ENCODE measurements at places on chromosomes 5 and 9.
A peak's percentile ranks its signal among the peaks of the same experiment; 100 is the strongest.

DNA sequence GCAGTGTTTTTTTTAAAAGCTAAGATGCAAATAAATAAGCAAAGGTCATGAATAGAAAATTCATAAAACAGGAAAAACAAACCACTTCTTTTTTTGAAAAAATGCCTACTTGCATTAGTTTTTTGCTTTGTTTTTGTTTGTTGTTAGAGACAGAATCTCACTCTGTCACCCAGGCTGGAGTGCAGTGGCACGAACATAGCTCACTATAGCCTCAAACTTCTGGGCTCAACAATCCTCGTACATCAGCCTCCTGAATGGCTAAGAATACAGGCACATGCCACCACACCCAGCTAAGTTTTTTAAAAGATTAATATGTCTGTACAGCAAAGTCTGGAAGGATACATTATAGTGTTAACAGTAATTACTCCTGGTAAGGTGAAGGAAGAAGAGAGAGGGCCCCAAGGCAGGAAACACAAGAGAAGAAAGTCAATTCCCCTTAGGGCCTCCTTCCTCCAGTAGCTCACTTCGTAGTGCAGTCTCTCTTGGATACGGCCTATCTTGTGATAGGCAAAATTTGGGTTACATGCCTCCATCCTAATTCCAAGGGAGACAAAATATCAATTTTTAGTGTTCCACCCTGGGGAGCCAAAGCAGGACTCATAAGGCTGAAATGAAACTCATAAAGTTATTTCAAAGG is 15.3 kb downstream of the FAM169A start:
- DNase-seq = no peak

DNA sequence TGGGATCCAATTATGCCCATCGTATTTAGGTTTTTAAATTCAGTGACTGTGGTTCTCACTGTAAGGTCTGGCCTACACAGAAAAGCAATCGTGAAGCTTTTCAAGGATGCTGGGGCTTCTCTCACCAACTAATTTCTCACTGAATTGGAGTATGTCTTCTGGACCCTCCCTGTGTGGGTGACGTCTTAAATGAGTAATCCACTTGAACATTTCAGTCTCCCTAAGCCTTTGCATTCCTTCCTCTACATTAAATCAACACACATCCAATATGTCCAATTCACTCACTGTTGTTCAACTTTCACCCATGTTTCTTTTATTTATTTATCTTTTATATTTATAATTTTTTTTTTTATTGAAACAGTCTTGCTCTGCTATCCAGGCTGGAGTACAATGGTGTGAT is 12.5 kb upstream of the BTF3 start:
- DNase-seq = no peak

DNA sequence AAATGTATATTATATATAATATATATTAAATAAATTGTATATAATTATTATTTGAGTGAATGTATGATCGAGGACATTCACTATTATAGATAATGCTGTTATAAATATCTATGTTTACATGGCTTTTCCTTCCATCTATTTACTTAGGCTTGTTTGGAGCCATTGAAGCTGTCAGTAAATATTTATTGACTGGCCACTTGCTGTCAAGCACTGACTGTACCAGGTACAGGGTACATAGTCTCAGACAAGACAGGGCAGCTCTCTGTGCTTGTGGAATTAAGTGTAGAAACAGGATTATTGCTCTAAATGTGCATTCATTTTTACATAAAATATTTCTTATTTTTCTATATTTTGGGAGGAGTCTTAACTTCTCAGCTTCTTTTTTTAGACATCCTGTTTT is 16.4 kb downstream of the FAXDC2 start:
- no peak for DNase-seq

- no peak for DNase-seq
Observed at GRCh38 chr9:94779693-94780290, 53.3 kb downstream of the AOPEP start.

DNA sequence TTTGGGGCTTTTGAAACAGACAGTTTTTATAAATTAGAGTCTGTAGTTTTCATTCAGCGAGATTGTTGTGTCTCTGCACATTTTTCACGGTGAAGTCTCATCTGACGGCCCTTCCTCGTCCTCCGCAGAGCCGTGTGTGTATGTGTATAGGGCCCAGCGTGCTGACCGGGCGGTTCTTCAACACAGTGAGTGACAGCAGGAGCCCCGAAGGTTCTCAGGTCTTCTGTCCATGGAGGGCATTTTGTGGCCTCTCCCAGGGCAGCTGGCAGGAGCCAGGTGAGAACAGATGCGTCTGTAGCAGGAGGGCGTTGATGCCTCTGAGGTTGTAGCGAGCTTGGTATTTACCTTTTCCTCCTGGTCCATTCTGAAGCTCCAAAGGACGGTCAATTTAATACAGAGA is 116.0 kb upstream of the LPCAT1 start:
- DNase-seq = no peak

GRCh38 chr9:131500377-131500776 is 2.3 kb upstream of the POMT1 start:
- peak; percentile 33 for DNase-seq

- no peak for DNase-seq
Observed at GRCh38 chr9:82036086-82036485, 47.5 kb downstream of the SPATA31D1 start.

- no peak for DNase-seq
Observed at GRCh38 chr5:123207081-123207537, 118.1 kb downstream of the PRDM6 start.

DNA sequence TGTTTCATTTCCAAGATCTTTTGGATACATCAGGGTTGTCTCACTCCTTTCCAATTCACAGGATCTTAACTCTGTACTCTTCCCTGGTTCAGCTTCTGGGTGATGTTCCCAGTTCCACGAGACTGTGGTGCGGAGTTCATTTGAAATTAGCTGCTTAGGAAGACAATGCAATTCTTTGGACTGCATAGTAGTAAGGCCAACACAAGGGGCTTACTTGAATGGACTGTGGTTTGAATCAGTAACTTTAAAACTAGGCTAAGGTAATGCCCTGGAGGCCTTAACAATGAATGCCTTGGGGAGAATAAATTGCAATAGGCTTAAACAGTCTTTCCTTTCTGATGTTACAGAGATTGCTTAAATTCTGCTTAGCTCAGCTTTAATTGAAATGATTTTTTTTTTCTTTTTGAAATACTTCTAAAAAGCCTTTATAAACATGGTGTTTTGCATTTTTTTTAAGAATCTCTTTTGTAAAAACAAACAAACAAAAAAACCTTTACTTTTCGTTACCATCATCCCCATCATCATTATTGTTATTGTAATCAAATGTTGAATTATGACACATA is 133.8 kb upstream of the MEF2C start:
- no peak for DNase-seq

DNA sequence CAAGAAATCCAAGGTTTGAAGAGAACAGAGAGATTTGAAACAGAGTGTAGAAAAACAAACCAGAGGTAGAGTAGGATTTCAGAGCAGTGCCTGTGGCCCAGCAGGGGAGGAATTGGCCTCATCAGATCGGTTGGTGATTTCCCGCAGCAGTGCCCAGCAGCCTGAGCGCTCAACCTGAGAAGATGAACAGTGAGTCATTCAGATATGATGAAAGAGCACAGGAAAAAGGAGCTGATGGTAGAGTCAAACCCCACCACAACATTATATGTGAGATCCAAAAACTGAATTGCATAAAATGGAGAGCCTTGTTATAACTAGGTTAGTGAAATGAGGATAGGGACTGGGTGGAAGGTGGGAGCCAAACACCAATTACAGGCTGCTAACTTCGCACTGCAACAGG is 248.9 kb downstream of the PIK3R1 start:
- peak; percentile 6 for DNase-seq

DNA sequence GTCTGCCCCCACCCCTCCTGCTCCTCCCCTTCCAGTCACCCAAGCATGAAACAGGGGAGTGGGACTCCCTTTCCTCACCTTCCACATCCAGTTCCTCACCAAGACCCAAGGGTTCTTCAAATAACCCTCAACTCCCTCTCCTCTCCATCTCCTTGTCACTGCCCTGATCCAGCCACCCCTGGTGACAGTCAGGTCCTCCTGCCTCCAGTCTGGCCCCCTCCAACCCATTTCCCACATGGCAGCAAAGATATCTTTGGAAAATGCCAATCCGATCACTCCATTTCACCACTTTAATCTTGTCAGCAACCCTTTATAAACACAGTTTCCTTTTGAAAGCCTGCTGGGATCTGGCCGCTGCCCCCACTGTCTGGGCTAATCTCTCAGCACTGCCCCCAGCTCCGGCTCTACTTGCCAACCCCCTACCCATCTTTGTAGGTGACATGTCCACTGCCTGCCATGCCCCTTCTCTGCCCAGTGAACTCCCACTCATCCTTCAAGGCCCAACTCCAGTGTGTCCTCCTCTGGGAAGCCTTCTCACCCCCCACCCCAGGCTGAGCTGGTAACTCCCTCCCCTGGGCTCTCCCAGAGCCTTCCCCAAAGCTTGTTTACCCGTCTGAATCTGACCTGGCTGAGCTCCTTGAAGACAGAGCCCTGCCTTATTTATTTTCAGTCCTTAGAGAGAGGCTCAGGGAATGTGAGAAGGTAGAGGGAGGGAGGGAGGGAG is 781 bp upstream of the MYOZ3 start:
- DNase-seq = no peak

GRCh38 chr5:14608169-14608568 is 26.6 kb downstream of the OTULINL start:
- no peak for DNase-seq

DNA sequence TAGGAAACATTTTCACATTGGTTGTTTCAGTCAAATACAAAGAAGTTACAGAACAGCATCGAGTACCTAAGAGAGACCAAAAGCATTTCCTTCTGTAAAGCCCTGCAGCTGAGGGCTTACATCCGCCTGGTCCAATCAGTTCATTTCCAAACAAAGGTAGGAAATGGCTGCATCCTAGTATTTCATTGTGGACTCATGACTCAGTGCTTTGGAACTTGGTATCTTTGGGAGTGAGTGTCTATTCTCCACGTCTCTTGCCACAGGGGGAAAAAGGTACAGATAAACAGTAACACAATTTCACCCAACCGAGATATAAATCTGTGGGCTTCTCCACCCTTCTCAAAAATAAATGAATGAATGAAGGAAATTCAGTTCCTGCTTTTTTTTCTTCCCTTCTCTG is 75.4 kb downstream of the NFIB start:
- DNase-seq = no peak

Measured in stimulated activated CD8-positive, alpha-beta memory T cell treated with anti-CD3 and anti-CD28 coated beads, Interleukin-2, amount 100 ng/mL, for 1 hour (primary cell).